ENCODE measurements at places on chromosomes 2 and 18.

GRCh38 chr2:216113572-216113971, 4.4 kb downstream of the XRCC5 start:
- no peak for DNase-seq

DNA sequence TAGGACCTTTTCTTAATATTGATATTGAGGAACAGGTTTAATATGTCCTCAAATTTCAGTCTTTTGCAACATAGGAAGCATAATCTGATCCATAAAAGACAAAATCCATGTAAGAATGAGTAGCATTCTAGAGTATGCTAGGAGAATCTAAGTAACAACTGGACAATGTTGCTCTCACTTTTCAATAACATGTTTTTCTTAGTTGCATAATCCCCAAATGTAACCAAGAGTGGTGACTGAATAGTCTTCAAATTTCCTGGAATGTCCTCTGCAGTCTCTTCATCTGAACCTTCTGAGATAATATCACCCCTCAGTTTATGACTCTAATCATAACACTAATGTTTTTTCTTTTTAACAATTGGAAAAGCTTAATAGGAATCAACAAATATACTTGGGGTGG, 110.0 kb upstream of the ZEB2 start:
- DNase-seq, result no peak

DNA sequence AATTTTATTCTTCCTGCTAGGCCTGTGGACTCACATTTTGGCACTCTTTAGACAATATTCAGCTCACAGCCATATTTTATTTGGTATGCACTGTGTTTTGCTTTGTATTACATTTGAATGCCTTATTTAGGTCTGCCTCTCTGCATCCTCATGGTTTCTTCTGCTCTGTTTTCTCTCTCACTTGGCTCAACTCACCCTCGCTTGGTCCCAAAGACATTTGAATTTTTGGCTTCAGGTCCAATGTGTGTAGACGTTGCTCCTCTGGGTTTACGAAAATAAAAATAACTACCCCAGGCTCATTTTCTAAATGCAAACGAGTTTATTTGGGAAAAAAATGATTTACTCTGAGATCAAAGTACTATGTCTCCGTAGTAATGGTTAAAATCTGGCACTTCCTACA, 91.1 kb upstream of the REG3A start:
- no peak for DNase-seq

DNA sequence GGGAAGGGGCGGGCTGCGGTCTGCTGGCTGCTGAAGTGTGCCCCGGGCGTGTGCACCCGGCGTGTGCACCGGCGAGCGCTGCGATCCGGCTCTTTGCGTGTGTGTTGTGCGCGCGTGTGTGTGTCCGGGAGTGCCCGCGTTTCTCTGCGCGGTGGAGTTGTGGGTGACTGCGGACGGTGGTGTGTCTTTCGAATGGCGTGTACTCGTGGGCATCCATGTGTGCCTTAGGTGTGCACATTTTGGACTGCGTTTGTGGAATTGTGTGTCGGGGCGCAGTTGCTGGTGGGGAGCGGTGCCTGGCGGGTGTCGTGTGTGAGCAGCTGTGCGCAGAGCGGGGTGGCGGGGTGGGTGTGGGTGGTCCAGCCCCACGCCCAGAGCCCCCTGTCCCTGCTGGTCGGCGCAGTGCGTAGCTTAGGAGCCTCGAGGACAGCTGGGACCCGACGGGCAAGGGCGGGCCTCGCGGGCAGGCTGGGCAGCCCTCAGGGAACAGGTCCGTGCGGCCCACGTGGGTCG, 533 bp downstream of the HPCAL1 start:
- DNase-seq, result no peak

DNA sequence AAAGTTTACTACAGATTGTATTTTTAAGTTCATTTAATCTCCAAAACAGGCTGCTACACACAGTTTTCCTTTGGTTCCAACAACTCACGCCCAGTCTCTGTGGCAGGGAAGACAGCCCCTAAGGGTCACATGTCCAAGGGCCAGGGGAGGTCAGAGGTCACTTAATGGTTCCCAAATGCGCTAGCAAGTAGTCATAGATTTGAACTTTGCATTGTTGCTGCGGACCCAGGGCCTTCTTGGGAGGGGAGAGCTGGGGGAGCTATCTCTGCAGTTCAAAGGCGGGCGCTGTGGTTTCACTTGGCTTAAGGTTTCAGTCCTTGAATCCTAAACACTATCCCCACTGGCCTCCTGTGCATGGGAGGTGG, 74.8 kb upstream of the ZNF532 start:
- no peak for DNase-seq

DNA sequence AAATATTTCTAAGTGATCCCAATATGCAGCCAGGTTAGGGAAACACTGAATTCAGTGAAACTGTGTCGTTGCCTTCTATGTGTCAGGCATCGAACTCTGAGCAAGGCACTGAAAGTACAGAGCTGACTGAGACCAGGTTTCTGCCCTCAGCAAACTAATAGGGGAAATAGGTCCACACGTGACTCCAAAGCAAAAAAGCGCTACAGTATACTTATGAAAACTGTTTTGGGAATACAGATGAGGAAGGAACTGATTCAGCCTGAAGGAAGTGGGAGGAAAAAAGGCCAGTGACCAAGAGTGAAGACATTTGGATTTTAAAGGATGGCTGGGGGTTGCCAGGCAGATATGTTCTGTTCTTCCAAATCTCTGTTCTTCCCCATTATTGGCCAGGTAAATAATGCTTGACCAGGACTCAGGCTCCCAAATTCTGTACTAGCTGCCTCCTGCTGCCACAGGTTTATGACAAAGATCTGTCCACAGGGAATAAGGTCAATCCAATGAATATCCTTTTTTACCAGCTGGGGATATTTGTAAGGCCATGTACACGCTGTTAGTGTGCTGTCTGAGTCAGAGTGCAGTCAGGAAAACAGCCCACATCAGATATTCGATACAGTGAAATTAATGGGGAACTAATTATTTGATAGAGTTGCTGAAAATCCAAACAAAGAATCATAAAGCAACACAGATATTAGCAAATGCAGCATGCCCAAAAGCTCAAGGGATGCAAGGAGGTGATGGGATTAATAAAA, 24.5 kb upstream of the INPP4A start:
- DNase-seq, result no peak

DNA sequence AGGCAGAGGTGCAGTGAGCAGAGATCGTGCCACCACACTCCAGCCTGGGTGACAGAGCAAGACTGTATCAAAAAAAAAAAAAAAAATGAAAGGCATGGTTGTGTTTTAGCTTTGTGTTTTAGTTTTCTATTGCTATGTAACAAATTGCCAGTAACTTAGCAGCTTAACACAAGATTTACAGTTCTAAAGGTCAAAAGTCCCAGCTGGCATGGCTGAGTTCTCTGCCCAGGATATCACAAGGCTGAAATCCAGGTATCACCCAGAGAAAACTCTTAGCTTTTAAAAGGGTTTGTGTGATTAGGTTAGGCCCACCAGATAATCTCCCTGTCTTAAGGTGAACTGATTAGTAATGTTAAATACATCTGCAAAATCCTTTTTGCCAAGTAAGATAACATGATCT, 107.7 kb upstream of the YPEL5 start:
- DNase-seq, result no peak

GRCh38 chr2:158217593-158217992, 115.9 kb downstream of the UPP2 start:
- no peak for DNase-seq

DNA sequence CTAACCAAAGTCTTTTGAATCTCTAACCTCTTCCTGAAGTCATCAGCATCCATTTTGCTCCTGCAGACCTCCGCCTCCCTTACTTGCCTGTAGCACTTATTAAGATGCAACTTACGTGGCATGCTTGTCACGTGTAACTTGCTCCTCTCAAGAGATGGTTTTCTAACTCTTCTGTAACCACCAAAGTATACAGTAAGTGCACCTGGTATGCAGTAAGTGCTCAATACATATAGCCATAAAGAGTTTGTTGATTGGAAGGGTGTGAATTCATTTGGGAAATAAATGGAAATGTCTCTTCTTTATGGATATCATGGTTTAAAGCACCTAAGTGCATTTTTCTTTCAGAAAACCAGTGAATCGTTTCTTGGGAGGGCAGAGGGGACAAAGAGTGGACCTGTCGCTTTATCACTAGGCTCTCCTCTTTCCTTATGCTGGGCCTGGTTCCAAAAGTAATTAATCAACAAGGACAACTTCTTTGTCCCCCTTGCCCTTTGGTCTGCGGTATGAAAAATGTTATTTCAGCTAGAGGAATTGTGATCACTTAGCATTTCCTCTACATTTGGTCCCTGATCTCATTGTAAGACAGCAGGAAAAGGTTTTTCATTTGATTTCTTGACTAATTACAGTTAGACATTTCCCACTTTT, 370.0 kb upstream of the SPRED2 start:
- DNase-seq, result no peak

DNA sequence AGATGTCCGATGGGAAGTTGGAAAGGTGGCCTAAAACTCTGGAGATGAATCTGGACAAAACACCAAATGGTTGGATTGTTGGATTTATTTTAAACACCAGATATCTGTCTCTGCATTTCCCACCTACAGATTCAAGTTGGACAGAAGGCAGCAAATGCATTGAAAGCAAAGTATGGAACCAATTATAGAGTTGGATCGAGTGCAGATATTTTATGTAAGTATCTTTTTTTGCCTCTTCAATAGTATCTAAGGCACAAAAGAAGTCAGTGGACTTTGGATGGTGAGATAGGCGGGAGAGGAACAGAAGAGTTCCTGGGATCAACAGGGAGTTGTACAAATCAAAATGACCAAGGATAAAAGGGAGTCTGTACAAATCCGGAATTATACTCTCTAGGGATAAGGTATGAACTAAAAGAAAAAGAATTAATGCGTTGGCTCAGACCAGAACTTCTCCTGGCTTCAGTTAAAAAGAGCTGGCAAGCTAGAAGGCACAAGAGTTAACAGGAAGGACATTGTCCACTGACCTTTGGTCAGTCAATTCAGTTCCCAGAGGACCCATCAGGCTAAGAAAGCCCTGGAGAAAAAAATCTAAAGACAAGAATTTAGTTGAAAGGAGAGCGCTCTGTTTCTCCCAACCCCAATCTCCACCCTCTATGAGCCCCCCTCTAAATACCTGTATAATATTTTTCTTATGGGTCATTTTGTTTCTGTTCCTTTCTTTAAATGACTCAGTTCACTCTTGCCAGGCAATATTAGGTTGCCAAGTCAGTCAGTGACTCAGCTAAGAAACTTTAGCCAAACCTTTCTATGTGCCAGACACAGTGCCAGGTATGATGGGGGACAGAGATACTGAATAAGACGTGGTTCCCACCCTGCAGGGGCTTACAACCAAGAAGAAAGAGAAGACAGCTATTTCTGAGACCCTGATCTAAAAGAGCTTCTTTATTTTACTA, 29.1 kb downstream of the CPO start:
- DNase-seq, result no peak

DNA sequence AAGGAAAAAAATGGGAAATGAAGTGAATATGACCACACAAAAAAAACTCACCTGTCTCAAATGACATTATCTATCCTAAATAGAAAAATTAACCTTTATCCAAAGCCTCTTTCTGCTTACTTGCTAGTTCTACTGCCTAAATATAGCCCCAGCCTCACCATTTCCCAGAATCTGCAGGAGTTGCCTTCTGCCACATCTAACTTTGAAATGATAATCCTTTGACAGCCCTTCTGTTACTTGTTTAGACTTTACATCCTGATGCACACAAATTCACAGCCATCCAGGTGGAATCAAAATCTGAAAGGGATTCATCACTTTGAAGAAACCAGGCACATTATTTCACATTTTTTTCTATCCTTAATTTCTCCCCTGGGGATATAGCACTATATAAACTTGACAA, 1356.2 kb upstream of the NXPH2 start:
- DNase-seq, result no peak

GRCh38 chr2:133130548-133131246, 437.6 kb downstream of the NCKAP5 start:
- DNase-seq, result no peak

DNA sequence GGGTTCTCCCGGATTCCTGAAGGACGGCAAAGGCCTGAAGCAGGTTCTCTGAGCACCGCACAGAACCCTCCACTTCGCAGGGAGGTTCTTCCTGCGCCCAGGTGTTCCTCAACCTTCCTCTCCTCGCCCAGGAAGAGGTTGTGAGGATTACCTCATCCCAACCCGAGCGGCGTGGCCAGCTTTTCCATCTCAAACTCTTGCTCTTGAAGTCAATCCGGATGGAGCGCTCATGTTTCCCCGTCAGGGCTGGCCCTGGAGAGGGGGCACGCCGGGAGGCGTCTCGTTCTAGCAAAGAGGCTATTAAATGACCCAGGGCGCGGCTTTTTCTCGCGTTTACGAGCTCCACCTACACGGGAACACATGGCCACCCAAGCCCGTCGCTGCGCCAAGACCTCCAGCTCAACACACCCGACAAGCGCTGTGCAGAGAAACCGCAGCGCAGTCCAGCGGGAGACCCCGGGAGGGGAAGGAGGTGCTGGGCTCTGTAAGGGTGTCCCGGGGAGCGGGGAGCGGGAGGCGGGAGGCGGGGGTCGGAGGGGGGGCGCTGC, 540 bp upstream of the RAB10 start:
- DNase-seq, result peak; percentile 64

Data from HFF-Myc (cell line).